HCT116 (cell line): ENCODE measurements at places on chromosomes 5 and 9.

DNA sequence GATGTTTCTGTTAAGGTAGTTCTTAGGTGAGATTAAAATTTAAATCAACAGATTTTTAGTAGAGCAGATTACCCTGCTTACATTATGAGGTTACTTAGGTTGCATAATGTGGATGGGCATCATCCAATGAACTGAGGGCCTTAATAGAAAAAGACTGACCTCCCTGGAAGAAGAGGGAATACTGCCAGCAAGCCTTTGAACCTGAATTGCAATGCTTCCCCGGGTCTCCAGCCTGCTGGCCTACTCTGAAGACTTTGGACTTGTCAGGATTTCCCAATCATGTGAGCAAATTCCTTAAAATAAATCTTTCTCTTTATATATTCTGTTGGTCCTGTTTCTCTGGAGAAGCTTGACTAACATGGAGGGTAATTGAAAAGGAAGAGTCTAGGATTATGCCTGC, 542.1 kb upstream of the ARRDC3 start:
- DNase-seq: no peak

- DNase-seq: no peak
These were observed 19.2 kb downstream of the GCNT1 start for GRCh38 chr9:76478226-76478625.

DNA sequence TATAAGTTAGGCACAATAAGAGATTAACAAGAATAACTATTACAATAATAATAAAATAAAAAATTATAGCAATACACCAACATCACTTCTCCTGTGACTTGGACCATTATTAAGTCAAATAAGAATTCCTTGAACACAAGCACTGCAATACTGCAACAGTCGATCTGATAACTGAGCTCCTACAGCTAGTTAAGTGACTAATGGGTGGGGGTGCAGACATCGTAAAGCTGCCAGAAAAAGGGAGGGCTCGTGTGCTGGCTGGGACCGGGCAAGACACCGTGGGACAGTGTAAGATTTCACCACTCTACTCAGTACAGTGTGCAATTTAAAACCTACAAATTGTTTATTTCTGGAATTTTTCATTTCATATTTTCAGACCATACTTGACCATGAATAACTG, 78.8 kb downstream of the SNX24 start:
- no peak for DNase-seq

GRCh38 chr5:94505327-94506068, 112.9 kb downstream of the KIAA0825 start:
- no peak for DNase-seq

DNA sequence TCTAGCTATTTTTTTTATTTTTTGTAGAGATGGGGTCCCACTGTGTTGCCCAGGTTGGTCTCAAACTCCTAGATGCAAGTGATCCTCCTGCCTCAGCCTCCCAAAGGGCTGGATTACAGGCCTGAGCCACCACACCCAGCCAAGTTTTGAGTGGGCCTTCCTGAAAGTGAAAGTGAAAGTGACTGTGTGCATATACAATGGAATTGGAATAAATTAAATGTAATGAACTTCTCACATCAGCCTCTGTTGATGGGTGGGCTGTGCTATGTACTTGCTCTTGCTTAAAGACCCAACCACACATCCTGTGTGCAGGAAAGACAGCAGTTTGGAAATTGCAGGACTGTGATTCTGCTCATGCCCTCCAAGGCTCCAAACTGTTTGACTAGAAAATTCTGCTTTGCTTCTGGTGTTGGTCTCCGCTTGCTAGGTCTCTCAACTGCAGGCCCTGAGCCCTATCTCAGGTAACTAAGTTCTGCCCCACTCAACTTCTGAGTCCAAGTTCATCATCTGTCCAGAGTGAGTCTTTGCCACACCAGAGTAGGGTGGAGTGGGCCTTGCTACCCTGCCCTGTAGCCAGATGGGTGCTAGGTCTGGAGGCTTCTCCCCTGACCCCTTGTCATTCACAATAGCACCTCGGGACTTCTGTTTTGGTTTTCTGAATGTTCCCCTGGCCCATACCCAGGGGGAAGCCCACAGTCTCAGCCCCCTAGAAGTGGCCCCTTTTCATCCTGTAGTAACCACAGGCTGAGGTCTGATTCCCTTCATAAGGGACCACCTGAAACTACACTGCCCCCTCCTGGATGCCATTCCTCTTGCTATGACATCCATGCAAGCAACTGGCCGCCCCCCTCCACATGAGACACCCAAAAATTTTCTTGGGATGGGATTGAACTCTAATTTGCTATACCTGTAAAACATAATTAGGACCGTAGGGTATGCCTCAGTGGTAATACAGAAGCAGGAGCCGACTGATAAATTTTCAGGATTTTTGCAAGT, 36.5 kb upstream of the RAD23B start:
- no peak for DNase-seq

DNA sequence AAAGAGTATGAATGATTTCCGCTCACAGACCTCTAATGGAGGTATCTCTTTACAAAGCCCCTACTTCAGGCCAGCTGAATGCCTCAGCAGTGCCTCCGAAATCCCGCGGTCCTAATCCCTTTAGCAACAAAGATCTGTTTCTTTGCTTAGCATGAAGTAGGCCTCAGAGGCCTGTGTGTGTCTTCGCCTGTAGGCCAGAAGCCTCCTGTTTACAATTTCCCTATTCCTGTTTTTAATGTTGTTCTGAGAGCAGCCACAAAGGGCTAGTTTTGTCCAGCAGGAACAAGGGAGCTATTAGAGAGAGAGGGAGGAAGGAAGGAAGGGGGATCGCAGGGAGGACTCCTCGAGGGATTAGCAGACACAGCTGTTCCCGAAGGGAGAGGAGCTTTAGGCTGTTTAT, 166.4 kb upstream of the SPRY4 start:
- DNase-seq: no peak

DNA sequence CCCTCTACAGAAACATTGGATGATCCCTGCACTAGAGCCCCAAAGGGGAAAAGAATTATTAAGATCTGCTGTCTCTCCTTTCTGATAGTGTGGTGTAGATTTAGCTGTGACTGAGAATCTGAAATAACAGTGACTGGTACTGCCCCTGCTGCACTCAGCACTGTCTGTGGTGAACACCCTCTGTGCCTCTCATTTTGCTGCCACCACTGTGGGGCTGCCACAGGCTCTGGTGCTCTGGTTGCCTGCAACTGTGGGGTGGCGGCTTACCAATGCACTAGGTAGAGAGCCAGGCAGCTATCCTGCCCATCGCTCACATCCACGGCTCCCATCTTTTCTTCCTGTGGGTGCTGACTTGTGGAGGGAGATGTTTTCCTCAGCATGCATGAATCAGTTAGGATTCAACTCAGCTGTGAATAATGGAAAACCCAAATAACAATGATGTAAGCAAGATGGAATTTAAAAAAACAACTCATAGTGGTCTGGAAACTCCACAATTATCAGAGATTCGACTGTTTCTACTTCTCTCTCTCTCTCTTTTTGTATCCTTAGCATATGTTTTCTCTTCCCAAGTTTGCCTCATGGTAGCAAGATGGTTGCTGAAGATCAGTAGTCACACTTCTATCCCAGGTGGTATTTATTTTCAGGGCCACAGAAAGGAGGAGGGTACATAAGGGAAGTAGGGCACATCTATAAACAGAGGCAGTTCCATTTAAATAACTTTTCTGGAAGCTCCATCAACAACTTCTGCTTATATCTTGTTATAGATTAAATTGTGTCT, 99.8 kb upstream of the DAP start:
- no peak for DNase-seq

GRCh38 chr5:101288633-101289032, 385.6 kb upstream of the ST8SIA4 start:
- DNase-seq: no peak

GRCh38 chr9:120845255-120845654, 2.5 kb upstream of the PSMD5 start:
- DNase-seq: no peak

DNA sequence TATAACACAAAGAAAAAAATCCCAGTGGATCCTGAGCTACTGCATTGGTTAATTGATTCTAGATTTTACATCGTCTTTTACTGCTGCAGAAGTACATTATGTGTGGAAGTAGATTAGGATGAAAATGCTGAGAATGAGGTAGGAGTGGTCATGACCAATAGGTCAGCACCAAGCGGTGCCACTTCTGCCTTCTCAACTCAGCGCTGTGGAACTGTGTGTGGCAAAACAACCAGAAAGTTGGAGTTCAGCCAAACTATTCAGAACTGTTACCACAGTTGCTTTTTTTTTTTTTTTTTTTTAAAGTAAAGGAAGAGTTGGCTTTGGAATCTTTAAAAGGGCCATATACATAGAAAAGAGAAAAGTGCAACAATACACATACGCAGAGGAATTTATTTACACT, 24.2 kb downstream of the POU5F2 start:
- DNase-seq: no peak

- no peak for DNase-seq
These were observed 794.6 kb upstream of the ZNF608 start for GRCh38 chr5:125541085-125541484.

DNA sequence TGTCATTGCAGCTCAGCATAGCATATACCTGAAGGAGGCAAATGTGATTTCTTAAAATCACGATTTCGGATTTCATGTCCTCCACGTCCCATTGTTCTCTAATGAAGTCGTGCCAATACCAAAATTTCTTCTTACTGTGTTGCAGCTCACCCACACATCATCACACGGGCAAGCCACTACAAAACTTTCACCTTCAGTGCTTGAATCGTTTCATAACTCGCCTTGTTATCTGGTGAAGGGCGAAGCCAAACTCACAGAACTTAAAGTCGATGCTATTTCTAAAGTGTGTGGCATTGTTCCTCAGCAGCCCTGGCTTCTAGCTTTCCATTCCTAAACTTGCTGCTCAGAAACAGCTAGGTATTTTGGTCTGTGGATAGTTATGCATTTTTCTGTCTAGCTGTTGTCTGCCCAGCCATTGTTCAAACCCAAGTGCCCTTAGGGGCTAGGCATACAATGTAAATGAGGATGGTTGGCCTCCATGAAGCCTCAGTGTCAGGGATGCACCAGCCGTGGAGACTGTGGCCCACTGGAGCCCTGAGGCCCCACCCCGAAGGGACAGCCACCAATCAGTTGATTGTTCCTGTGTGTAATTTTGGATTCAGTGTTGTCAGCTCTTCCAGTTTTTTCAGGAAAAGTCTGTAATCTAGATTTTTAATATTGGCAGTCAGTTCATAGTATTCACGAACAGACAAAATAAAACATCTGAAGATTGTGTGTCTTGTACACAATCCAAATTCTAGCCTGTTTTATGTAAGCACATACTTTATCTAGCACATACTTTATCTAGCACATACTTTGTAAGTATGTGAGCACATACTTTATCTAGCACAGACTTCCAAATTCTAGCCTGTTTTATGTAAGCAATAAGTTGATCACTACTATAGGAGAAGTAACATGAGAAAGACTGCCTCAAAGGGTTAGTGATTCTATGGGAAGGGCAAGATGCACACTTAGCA, 112.8 kb downstream of the DAPK1 start:
- no peak for DNase-seq

- DNase-seq: no peak
These were observed 214.5 kb downstream of the AUH start for GRCh38 chr9:91147079-91147708.

DNA sequence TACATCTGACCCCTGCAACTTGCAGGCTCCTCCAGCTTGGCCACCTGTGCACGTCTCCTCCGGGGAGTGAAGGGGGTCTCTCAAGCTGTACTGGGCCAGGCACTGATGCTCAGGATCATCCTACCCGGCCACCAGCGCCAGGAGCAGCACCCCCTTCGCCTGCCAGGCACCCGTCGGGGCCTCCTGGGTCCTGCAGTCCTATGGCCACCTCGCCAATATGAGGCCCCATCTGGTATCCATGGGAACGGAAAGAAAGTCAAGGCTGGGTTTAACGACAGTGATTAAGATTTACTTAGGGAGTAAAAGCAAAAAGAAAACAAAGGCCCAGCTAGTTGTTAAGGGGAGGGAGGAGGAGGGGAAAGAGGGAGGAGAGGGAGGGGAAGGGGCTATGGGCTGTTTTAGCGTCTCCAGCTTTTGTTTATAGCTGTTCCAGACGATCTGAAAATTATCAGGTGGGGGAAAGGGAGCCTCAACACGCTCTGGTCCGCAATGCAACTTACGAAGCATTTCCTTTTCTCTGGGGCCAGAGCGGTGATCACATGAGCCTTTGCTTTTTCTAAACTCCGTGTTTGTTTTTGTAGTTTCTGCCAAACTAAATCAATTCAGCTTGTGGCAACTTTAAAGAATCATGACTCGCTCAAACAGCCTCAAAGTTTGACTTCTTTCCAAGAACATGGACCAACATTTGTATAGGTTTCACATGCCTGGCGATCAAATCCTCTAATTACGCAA, 132.4 kb downstream of the ROR2 start:
- DNase-seq: no peak

- DNase-seq: no peak
These were observed 18.6 kb downstream of the BAAT start for GRCh38 chr9:101366038-101366756.

DNA sequence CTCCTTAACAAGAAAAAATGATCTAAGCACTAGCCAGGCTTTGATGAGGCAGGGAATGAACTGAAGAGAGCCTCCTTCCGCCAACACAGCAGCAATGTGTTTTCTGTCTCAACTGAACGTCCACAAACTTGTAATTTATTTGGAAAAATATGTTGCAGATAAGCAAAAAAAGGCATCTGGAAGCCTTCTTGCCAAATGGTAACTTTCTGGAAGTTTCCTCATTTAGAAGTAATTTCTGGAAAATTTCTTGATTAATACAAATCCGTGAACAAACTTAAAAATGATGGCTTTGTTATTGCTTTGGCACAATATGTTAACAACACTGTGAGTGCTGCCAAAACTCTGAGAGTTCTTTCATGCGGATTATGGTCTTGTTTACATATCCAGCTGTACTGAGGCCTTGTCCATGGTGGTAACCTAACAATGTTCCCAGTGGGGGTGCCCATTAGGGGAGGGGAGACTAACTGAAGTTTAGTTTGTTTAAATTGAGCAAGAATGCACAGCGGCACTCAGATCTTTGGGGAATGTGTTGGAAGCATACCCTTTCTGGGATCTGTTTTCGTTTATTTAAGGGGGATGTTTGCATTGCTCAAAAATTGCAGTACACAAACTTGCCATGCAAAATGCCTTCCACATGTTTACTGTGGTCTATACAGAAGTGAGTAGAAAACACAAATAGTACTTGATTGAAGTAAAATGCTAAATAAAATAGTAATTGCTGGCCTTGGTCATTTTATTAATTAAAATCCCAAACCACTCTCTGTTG, 334.7 kb downstream of the NR2F1-AS1 start:
- no peak for DNase-seq
